ENCODE measurements at places on chromosomes 12 and 14.

DNA sequence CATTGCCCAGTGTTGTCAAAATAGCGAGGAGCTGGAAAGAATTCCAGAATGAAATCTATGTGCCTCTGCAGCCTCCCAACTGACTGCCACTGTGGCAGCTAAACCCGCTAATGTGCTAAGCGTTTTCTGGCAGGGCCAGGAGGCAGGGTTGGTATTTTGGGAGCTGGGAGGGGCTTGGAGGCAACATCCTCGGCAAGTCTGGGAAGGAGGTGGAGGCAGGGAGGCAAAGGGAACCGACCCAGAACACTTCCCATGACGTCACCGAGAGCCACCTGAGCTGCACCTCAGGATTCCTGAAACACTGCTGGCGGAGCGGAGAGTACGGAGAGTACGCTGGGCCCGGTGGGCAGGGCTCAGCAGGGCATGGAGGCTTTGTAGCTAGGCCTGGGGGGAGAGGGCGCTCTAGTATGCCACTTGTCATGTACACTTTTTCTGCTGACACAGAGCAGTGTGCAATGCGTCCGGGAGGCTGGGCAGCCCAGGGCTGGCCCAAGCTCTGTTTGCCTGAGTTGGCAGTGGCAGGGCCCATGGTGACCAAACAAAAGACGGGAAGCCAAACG is 81.5 kb downstream of the DPF3 start:
- DNase-seq, result no peak

GRCh38 chr12:57852200-57852599 is 5.7 kb upstream of the CTDSP2 start:
- DNase-seq, result no peak

GRCh38 chr14:94595912-94596311 is 14.7 kb downstream of the SERPINA5 start:
- DNase-seq, result no peak

GRCh38 chr14:99726538-99727095 is 42.5 kb downstream of the CYP46A1 start:
- DNase-seq, result peak; percentile 2

- DNase-seq, result no peak
Measured at GRCh38 chr12:5220099-5220498, 176.4 kb downstream of the KCNA5 start.

- DNase-seq, result peak; percentile 74
Measured at GRCh38 chr14:89618811-89619551, 201.9 kb upstream of the FOXN3 start.

Data from adrenal gland (tissue), 19 donors.